ENCODE measurements at places on chromosomes 2 and 18. TPM values are rescaled to one million over a fixed set of nuclear protein-coding genes. Genes with fewer than 3 reads are reported as not detected.

Gene C2orf81
- 0.86 TPM for total RNA-seq

Gene SLC38A11
- total RNA-seq, result not detected

Gene ZFP36L2
- total RNA-seq, result 25.9 TPM

Gene SCN1A
- total RNA-seq, result under 0.01 TPM

Gene GPR148
- total RNA-seq, result not detected

Gene SERPINB10
- total RNA-seq, result not detected

Gene DRC1
- not detected for total RNA-seq

Gene BCL11A
- 0.43 TPM for total RNA-seq

Gene EML6
- total RNA-seq, result 0.32 TPM

Gene ASTL
- total RNA-seq, result not detected

Gene DNAJC10
- total RNA-seq, result 116 TPM

Gene HSBP1L1
- total RNA-seq, result 13.5 TPM

Gene KYNU
- 0.64 TPM for total RNA-seq

Gene CDK5R2
- not detected for total RNA-seq

Gene PSD4
- total RNA-seq, result 4.7 TPM

Gene CIB4
- total RNA-seq, result not detected

Gene ARHGAP28
- 6.0 TPM for total RNA-seq

Gene GPN1
- total RNA-seq, result 34.5 TPM

Gene IL1R1
- 62.6 TPM for total RNA-seq

Gene RGPD3
- 0.32 TPM for total RNA-seq

Gene STPG4
- 0.64 TPM for total RNA-seq

Gene GGCX
- total RNA-seq, result 51.4 TPM

Gene REG3A
- not detected for total RNA-seq

Gene MC4R
- not detected for total RNA-seq

Gene FBXO41
- 1.6 TPM for total RNA-seq

Gene SP5
- total RNA-seq, result not detected

Gene ERICH2
- not detected for total RNA-seq

Gene CLEC4F
- total RNA-seq, result not detected

Gene MROH2A
- not detected for total RNA-seq

Data from fibroblast of villous mesenchyme (primary cell).